ENCODE measurements at places on chromosomes 1 and 21.

- no peak for DNase-seq
Measured at GRCh38 chr21:42474043-42474831, 21.8 kb downstream of the RSPH1 start.

DNA sequence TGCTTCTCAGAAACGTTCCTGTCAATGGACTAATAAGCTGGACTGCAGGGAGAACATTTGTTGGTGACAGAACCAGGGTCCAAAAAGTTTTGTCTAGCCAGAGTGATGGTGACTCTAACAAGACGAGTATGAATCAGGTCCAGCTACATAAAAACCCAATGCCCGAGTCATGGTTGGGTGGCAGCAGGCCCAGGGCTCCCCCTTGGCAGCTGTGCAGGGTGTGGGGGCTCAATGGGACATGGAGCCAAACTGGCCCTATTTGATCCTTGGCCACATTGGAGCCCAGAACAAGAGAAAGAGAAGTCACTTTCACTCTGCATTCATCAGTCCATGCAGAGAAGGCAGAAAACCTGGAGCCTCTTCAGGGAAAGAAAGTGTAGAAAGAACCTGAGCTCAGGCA, 37.9 kb upstream of the TENT5C start:
- no peak for DNase-seq

- no peak for DNase-seq
Measured at GRCh38 chr1:211519602-211520001, 27.6 kb upstream of the RD3 start.

GRCh38 chr21:40568807-40569206, 278.2 kb downstream of the DSCAM start:
- DNase-seq = no peak

DNA sequence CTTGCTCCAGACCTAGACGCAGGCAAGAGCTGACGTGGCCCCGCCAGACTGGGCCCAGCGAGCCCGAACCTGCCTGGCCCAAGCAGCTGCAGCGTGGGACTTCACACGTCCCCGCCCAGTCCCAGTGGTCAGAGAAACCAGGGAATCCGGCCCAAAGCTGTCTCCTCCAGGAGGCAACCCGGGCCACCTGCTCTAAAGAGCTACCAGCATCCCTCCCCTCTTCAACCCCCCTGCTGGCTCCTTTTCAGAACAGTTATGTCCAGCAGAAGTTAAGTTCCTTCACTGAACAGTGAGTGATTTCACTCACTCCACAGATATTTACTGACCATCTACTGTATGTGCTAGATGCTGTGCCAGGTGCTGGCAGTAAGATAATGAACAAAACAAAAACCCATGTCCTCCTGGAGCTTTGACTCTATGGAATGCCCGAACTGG, 2.1 kb upstream of the EFNA1 start:
- no peak for DNase-seq

GRCh38 chr1:56561227-56562019, 17.9 kb downstream of the PLPP3 start:
- DNase-seq = no peak

- no peak for DNase-seq
Measured at GRCh38 chr1:224852901-224853568, 76.4 kb upstream of the DNAH14 start.

DNA sequence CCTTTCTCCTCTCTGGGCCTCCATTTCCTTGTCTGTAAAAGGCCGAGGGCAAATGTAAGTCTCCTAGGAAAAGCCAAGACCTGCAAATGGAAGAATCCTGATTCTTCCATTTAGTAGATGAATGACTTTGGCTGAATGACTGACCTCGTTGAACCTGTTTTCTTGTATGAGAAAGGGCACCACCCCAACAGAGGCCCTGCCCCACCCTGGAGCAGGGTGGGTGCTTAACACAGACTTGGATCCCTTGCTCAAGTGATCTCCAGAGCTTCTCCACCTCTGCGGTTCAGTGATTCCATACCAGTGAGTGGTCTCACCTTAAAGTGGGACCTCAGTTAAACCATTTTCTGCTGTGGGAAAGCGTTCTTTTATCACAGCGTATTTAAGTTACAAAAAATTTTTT, 39.0 kb upstream of the GUCA2B start:
- DNase-seq = no peak

DNA sequence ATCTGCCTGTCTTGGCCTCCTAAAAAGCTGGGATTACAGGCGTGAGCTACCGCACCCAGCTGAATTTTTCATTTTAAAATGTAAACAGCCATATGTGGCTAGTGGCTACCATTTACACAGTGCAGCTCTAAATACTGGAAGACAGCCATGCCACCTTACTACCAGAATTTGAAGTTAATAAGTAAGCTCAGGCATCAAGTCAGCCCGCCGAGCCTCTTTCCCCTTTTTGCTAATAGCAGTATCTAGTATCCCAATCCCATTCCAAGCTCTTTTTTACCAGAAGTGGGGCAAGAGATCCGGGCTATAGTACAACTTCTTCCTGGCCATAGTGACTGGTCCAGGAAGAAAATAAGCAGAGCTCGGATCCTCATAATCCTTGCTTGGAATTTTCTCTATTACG, 15.1 kb downstream of the TAF13 start:
- no peak for DNase-seq

- DNase-seq = no peak
Measured at GRCh38 chr21:16194788-16195537, 465.2 kb downstream of the USP25 start.

Measured in stimulated activated CD4-positive, alpha-beta T cell treated with anti-CD3 and anti-CD28 coated beads, Interleukin-15, amount 100 ng/mL, for 1 hour (primary cell).